T-cell (primary cell): ENCODE measurements at places on chromosomes 5 and 9.

DNA sequence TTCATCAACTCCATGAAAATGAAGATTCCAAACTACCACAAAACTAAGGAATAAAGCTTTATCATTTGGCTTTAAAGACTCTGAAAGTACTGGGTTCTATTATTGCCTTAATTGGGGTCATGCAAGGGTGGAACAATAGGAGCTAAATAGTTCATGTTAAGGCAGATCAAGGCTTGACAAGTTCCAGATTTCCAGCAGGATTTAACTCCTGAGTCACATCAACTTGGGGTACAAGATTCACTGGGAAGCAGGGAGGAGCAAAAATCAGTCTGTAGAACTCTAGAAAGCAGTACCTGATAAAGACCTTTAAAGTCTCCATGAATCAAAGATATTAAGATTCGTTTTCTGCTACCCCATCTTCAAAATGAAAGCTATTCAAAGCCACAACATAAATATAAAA, 41.9 kb upstream of the GLRX start:
- DNase-seq, result no peak

GRCh38 chr9:73773896-73774295, 622.2 kb downstream of the ANXA1 start:
- no peak for DNase-seq

- DNase-seq, result no peak
These were observed 32.8 kb downstream of the NEUROG1 start for GRCh38 chr5:135502836-135503520.

GRCh38 chr9:135019224-135019623, 68.2 kb upstream of the OLFM1 start:
- DNase-seq, result no peak

- no peak for DNase-seq
These were observed 1471.1 kb upstream of the ACO1 start for GRCh38 chr9:30913331-30913730.

- no peak for DNase-seq
These were observed 1.2 kb downstream of the RNF14 start for GRCh38 chr5:141969783-141970771.

DNA sequence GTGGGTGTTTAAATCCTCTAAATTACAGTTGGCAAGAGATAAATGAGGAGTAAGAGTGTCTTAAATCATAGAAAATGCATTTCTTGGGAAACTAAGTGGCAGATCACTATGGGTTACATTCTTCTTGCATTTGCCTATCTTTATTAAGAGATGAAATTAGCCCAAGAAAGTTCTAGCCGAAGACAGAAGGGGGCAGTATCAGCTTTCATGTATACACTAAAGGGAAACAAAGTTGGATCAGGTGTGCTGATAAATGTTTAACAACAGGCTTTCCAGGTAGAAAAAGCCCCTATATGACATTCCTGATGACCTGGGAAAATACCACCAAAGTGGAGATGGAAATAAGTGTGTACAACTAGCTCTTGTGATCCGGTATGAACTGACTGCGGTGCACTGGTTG, 81.9 kb upstream of the TLR4 start:
- DNase-seq, result no peak

DNA sequence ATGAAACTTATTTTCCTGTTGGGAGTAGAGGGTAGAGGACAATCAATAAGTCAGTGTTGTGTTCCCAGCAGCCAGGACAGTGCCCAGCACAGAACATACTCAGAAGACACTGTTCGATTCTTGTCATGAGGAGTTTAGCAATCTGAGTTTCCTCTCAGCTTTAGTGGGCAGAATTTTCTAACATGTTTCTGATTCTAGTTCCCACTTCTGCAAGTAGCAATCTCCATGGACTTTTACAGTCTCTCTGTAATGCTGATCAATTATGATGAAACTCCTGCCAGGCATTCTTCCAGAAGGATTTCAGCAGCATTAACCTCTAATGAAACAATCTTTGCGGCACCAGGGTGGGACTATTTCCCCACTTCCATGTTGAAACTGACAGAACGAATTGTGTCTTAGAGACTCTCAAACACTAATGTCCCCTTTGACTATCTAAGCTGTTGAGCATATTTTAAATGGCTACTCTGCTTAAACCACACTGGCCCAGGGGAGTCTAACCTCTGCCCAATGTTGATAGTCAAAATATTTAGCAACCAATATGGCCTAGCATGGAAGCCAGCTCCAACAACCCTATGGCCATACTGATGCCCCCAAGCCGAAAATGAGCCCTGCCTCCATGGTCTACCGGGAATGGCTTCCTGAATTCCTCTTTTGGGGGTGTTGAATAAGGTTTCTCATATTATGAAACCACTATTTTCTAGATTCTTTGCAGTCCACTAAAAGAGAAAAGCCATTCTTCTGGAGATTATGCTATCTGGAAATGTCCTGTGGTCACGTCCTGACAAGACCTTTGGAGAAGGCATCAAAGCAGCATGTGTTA, 484.3 kb downstream of the BNC2 start:
- DNase-seq, result no peak

DNA sequence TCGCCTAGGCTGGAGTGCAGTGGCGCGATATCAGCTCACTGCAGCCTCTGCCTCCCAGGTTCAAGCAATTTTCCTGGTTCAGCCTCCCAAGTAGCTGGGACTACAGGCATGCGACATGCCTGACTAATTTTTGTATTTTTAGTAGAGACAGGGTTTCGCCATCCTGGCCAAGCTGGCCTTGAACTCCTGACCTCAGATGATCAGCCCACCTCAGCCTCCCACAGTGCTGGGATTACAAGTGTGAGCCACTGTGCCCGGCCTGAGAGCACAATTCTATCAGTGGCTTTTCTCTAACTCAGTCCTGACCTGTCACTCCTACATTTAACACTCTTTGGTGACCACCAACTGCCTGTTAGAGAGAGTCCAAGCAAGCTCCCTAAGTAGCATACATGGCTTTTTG, 82.7 kb upstream of the SPOCK1 start:
- no peak for DNase-seq

DNA sequence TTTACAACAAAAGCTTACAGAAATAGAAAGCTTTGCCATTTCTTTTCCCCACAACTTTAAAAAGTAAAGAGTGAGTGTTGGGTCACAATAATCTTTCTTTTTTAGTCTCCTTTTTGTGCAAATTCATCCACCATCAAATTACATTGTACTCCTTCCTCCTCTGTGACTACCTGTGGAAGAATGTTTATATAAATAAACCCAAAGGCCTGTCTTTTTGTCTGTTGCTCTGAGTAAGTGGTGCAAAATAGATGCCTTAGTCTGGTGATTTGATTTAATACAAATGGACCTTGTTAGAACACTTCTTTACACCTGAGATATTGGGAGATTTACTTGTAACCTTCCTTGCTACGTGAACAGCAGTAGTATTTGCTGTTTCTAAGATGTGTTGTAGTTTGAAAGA, 53.5 kb upstream of the TAF11L2 start:
- no peak for DNase-seq

GRCh38 chr9:85859765-85860164, 81.2 kb upstream of the NAA35 start:
- DNase-seq, result no peak

DNA sequence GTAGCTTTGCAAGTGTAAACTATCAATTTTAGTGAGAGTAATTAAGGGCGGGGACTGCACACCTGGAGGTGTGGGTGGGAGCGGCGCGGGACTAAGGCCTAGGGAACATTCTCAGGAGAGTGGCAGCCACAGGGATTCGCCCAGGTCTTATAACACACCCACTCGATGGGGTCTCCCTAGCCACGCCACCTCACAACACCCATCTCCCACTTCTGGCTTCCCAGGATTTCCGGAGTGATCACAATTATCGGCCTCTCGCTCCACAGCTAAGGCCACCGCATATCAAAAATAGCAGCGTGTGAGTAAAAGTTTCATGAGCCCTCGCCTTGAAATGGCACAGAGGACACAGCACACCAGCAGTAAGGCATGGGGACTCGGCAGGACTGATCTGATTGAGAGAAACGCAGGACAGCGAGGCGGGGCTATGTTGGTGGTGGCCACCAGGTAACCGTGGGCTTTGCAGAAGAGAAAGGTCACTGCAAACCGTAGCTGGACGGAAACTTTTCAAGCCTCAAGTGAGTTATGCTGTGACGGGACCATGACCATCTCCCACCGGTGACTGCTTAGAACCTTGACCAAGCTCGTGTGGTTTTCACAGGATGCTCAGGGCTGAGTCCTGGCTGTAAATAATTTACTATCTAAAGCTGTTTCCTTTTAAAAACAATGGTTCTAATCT, 1.1 kb upstream of the LPAR1 start:
- no peak for DNase-seq

GRCh38 chr9:122975196-122975595, 34.4 kb downstream of the RABGAP1 start:
- no peak for DNase-seq

DNA sequence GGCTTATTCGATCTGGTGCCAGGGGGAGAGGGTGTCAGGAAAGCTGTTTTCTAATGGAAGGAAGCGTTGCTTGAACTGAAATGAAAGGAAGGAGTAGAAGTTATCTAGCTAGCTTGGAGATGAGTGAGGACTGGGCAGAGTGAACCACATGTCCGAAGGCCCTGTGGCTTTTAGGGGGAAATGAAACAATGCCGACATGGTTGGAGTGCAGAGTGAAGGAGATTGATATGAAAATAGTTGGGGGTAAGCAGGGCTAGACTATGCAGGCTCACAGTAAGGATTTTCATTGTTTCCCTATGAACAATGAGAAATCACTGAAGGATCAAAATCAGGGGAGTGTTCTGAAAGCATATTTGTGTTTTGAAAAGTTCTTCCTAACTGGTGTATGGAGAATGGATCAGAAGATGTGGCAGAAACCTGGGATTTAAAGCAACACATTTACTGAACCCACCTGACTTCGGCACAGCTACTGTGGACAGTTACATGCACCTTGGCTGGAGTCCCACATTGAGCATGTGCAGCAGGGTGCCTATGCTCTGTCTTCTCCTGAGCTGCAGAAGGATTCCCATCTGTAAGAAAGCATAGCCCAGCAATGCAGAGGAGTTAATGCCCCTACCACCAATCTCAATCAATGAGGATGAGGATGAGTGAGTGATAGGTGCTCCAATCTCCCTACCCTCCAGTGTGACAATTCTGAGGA, 144.4 kb upstream of the TBCA start:
- no peak for DNase-seq

DNA sequence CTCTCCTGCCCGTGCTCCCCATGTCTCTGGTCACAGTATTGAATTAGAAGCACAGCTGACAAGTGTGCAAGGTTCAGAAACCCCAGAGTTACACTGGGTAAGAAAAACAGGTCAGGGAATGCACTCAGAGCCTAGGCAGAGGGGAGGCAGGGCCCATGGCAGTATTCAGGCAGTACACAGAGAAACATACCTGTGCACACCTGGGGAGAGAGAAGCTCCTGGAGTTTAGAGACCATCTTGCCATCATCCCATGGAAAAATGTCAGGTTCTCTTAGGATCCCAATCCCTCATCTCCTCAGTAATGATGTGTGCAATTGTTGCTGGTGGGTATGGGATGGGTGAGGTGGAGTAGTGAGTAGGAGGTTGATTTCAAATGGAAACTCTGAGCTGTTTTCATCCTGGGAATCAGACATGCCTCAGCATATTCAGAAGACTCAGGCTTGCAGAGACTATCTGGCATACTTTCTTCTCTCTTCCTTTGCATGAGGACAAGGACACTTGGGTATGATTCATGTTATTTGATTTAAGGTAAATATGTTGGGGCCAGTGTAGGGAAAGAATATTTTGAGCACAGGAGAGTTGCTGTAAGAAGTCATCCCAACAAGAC, 228.5 kb downstream of the ESM1 start:
- DNase-seq, result no peak

GRCh38 chr5:24606971-24607370, 37.8 kb downstream of the CDH10 start:
- DNase-seq, result no peak

DNA sequence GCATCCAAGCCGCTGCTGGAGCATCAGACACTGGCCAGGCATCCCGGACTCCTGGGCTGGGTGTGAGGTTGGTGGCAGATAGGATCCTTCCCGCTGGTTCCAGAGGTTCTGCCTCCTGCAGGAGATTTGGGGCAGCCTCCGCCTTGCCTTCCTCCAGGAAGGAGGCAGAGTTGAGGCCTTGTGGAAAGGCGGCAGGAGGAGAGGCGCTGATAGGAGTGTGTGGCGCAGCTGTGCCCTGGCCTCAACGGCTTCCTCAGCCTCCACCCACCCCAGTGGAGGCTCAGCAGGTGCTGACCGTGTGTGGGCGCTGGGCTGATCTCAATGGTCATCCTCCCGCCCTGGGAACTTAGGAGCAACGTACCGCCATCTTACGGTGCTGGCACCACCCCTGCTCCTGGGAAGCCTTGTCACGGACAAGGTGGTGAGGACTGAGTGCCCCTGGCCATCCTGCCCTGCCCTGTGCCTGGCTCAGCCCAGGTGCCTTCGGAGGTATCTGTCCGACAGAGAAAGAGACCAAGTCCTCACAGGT, 10.2 kb downstream of the NCS1 start:
- DNase-seq, result no peak

- no peak for DNase-seq
These were observed 470.1 kb downstream of the CDH9 start for GRCh38 chr5:26568316-26568715.

DNA sequence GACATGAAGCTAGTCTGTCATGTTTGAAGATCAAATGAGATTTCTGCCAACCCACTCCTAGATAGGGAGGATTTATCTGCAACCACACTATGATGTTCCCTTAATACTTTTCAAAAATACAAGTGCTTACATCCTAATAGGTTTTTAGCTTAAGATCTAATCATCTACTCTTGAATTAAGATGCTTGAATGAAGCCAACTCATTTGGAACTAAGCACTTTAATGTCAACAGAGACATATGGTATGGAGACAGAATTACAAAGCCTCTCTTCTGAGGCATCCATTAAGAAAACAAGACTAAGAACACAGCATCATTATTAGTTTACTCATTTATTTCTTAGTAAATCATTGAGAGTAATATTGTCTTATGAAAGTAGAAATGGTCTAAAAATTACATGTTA, 139.3 kb upstream of the NFIB start:
- no peak for DNase-seq

GRCh38 chr5:35058374-35058788, 10.6 kb upstream of the AGXT2 start:
- DNase-seq, result no peak

- DNase-seq, result no peak
These were observed 2.0 kb upstream of the GARNL3 start for GRCh38 chr9:127262602-127263001.

DNA sequence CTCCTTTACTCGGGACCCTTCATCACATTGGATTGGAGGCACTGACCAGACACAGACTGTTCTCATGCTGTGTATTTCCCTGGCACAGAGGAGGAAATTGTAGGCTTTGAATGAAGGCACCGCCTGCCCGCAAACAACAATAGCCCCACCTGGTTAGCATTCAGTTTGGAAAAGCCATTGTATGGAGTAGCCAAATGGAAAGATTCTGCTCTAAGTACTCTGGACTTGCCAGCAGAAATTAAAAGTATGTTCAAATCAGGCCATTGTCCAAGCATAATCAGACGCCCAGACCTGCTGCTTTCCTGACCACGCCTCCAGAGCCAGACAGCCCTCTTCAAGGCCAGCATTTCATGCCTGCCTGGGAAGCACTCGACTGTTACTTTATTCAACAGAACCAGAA, 8.0 kb upstream of the SEMA4D start:
- DNase-seq, result no peak
